CD4-positive, alpha-beta T cell (primary cell): ENCODE measurements at places on chromosomes 11 and 22. TPM values are rescaled to one million over a fixed set of nuclear protein-coding genes. Genes with fewer than 3 reads are reported as not detected.

The MS4A12 gene
- total RNA-seq, result not detected

The ANO1 gene
- total RNA-seq, result not detected

The FIBP gene
- total RNA-seq, result 19.1 TPM

The PIH1D2 gene
- total RNA-seq, result not detected

The UVRAG gene
- 16.5 TPM for total RNA-seq

The OR8G1 gene
- not detected for total RNA-seq

The MIAT gene
- 27.2 TPM for total RNA-seq

The ANAPC15 gene
- 52.5 TPM for total RNA-seq

The CHADL gene
- 1.7 TPM for total RNA-seq

The PLEKHB1 gene
- total RNA-seq, result 30.8 TPM

- DNase-seq, result no peak
Observed at GRCh38 chr11:19642185-19643158, 70.2 kb upstream of the NAV2 start.

DNA sequence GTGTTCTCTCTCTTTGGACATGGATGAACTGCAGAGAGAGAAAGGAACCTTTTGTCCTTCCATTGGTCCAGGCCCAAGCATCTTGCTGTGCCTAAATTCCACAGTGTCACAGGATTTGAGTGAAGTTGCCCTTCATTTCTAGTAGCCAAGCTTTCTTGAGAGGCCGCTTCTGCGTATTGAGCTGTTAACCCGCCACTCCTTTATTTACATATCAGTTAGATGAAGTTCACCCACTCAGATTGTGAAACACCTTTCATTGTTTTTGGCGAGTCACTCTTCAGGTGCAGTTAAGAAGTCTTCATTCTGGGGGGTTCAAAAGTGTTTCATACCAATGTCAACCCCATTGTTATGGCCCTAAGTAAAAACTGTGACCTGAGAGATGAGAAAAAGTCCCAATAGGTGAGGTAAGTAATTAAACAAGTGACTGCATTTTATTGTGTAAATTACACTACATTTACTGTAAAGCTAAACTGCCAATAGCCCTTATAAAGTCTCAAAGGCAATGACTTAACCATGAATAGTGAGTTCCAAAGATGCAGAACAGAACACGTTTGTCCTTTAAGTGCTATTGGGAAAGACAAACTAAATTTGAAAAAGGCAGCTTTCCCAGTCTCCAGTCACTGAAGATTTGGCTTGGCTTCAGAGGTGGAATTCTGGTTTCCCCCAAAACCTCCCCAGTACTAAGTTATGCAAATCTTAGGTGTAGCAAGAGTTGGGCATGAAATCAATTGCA, 61.0 kb downstream of the APIP start:
- DNase-seq, result no peak

DNA sequence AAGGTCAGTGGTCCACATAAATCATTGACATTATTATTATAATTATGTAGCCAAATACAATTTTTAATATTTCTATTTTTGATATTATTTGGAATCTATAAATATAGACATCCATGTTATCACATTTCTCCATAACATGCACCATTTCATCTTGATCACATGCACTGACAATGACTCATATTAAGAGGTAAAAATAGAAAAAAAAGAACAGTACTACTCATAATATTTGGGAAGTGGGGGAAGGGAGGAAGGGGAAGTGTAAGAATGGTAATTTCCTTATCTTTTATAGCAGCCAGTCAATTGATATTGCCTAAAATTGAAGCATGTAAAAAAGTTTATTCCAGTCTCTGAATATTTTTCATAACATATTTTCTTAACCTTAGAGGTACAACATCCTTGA, 72.3 kb downstream of the ADM start:
- no peak for DNase-seq

DNA sequence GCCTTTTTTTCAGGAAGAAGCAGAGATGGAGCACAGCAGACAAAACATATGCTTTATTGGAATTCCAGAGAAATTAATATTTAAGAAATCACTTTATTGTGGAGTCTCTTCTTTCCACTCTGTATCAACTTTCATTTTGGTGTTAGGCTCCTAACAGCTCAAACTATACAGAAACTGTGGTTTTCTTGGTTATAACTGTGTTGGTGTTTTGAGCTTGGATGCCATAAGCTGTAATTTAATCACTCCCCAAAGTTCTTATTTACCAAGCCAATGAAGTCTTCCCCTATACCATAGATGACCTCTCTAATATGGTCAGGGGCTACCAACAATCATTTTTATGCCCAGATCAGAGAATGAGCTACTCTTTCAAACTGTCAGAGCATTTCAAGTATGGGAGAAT, 90.0 kb downstream of the EXT2 start:
- DNase-seq, result no peak

- no peak for DNase-seq
Observed at GRCh38 chr11:120208001-120208441, 2.8 kb upstream of the OAF start.

DNA sequence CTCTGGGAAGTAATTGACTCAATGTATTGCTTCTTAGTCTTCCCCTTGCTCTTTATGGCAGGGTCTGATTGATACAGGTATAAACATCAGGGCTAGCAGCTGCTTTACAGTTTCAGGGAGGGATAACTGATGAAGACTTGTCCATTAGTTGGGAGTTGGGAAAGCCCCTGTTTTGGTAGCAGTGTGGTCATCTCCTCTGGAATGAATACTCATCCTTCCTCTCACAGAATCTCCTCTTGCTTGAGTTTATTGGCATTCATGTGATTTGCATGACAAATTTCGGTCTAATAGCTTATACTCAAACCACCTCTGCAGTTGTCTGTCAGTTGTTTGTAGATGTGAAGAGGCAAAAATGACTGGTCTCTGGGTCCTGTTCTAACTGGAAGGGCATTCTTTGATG, 79.7 kb downstream of the FAT3 start:
- DNase-seq, result no peak

- no peak for DNase-seq
Observed at GRCh38 chr11:78851878-78852586, 277.4 kb upstream of the NARS2 start.

DNA sequence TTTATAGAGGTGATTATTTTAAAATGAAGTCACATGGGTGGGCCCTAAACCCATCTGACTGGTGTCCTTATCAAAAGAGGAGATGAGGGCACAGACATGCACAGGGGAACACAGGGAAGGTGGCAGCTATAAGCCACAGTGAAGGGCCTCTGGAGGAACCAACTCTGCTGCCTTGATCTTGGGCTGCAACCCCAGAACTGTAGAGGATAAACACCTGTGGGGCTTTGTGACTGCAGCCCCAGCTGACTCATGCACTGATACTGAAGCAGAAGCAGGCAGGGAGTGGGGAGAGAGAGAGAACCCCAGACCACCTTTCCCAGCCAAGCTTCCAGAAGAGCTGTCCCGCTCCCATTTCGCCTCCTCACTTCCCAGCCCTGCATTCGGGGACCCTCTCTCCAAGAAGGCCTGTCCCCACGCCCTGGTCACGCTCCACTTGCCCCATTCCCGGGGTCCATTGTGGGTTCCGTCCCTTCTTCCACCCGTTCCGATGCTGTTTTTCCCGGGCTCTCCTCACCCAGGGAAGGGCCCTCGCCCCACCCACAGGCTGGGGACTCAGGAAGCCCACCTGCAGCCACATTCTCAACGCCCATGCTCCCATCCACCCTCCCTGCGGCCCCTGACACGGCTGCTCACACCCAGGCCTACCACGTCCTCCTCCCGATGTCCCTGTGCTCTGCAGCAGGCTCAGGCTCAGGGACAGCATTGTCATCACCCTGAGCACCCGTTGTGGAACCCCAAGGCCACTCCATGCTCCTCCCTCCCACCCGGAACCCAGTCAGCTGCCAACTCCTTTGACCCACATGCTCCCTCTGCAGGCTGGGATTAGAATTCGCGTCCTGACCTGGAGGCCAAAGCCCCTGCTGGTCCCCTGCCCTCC, 90.8 kb upstream of the SHANK2 start:
- no peak for DNase-seq

- DNase-seq, result no peak
Observed at GRCh38 chr22:32576553-32577253, 102.1 kb downstream of the FBXO7 start.

GRCh38 chr11:15258433-15259165, 143.9 kb downstream of the INSC start:
- no peak for DNase-seq

DNA sequence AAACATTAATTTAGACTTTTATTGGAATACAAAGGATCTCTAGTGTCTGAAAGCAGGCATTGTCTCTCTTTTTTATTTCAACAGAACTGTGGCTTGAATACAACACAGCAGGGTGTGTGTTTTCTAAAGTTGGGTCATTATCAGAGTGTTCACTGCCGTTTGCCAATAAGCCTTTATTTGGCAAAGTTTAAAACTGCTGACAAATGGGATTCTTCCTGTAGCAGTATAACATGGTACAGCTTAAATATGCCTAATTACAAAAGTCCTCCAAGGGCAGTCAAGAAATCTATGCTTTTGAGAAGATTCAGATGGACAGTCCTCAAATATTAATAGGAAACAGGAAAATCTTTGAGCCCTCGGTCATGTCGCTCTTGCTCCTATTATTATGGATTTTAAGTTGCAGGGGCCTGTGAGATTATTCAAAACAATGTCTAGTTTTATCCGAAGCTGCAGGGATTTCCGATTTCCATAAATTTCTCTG, 199.9 kb downstream of the MAML2 start:
- no peak for DNase-seq

GRCh38 chr11:8381871-8382396, 118.3 kb upstream of the LMO1 start:
- no peak for DNase-seq

GRCh38 chr11:120136356-120136755, 1.6 kb downstream of the TRIM29 start:
- DNase-seq, result no peak

DNA sequence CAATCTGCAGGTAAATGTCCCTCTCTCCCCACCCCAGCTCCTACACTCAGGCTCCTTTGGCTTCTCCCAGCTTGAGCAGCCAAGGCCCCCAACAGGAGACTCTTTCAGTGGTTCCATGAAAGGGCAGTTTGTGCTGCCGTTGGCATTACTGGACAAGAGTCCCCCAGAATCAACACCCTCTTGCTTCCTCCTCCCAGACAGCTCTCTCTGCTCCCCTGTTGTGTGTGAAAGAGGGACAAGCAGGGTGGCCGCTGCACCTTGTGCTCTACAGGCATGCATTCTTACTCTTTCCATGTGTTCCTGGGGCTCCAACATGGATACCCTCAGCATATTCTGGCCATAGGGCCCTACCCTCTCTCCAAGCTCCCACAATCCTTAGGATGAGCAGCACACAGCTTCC, 48.7 kb downstream of the P4HA3 start:
- DNase-seq, result no peak

DNA sequence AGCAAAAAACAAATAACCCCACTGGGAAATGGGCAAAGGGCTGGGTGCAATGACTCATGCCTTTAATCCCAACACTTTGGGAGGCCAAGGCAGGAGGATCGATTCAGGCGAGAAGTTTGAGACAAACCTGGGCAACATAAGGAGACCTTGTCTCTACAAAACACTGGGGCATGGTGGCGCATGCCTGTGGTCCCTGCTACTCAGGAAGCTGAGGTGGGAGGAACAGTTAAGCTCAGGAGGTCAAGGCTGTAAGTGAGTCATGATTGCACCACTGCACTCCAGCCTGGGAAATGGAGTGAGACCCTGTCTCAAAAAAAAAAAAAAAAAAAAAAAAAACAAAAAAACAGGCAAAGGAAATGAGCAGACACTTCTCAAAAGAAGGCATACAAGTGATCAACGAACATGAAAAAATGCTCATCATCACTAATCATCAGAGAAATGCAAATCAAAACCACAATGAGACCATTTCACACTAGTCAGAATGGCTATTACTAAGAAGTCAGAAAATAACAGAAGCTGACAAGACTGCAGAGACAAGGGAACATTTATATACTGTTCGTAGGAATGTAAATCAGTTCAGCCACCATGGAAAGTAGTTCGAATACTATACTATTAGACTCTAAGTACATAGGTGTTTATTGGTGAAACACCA, 48.2 kb upstream of the SMCO4 start:
- no peak for DNase-seq

GRCh38 chr11:120810251-120810650, 213.7 kb upstream of the TBCEL start:
- no peak for DNase-seq

- no peak for DNase-seq
Observed at GRCh38 chr11:62017878-62018655, 50.6 kb upstream of the FTH1 start.

DNA sequence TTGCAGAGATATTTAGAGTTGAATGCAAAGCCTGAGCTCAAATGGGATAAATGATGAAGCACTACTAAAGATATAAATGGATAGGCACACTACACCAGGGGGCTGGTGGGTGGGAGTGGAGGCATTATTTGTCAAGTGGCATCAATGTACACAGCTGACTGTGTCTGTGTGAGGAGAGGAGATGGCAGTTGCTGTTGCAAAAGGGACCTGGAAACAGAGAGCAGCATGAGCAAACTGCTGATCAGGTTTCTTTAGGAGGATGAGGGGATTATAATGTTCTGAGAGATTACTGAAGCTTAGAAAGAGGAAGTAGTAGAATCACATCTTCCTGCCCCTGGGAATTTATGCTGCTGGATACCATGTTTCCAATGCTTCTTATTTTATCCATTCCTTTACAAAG, 39.4 kb upstream of the LIN7C start:
- no peak for DNase-seq

GRCh38 chr11:13897646-13898276, 64.8 kb upstream of the SPON1 start:
- no peak for DNase-seq

DNA sequence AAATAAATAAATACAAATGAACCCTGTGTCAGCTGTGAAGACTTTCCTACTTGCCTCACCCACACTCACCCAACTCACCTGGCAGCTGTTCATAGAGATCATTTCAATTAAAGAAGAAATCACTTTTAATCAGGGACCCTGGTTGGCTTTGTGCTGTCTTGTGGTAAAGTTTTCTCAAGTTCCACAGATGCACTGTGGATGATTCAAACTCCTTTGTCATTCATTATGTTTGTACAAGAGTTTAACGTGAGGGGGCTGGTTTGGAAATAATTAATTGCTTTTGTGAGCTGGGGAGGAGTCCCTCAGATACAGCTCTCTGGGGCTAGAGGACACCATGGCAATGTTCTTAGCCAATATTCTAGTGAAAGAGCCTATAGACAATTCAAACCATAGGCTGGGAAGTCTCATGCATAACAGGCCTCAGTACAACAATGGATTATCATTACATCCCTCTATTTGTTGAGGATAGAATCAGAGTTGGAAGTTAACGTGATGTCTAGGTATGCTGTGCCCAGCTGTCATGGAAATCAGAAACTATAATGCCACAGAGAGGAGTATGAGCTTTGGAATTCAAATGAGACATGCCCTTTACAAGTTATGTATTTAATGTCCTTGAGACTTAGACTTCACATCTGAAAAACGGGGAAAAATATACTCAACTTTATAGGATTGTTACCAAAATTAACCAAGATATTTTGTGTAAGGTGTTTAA, 698.5 kb downstream of the KCNA4 start:
- DNase-seq, result no peak

DNA sequence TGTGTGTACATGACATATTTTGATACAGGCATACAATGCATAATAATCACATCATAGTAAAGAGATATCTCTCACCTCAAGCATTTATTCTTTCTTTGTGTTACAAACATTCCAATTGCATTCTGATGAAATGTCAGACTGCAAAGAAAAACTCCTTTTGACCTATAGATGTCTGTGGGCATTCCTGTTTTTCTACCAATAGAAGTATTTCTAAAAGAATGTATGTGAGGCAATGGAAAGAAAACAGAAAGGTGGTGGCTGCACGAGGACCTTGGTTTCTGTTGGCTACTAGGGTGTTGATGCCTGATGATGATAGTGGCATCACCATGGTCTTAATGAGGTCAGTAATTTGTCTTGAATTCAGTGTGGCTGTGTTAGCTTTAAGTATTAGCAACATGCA, 137.0 kb upstream of the ANO3 start:
- no peak for DNase-seq
